ENCODE measurements at places on chromosomes 3 and 15.

GRCh38 chr3:12894629-12895028, 53.3 kb upstream of the RPL32 start:
- no peak for ATAC-seq

GRCh38 chr15:51240066-51240465, 98.3 kb downstream of the CYP19A1 start:
- no peak for ATAC-seq

DNA sequence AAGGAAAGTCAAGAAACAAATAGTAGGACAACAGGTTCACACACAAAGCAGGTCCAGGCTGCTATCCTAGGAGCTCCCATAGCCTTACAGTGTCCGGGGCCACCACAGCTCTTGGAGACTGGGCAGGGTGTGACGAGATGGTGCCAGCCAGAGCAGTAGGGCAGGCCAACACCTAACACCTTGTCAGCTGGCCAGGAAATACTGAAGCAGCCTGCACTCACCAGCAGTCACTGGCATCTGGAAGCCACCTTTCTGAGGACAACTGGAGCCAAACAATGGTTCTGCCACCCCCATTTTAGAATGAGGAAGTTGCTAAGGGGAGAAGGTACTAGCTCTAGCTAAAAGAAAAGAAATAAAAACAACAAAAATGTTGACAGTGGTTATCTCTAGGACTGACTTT, 47.2 kb downstream of the CCDC12 start:
- no peak for ATAC-seq

DNA sequence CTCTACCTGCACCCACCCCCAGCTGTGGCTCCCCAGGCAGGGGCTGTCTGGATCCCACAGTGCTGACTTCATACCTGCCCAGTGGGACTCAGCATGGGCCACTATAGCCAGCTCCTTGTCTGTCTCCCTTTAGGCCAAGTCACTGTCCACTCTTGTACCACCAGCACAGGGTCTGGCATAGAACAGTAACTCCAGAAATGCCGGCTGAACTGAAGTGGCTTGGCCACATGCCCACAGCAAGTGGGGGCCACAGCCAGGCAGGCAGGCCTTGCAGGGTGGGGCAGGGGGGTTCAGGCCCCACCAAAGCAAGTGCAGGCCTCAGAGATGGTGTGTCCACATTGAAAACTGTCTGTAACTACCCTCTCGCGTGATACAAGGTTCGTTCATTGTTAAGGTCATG, 252.6 kb upstream of the LYSMD4 start:
- no peak for ATAC-seq

GRCh38 chr3:110456438-110457138, 615.0 kb upstream of the NECTIN3 start:
- ATAC-seq, result no peak

- peak; percentile 35 for ATAC-seq
Observed at GRCh38 chr15:62857411-62857853, 185.1 kb upstream of the TPM1 start.

DNA sequence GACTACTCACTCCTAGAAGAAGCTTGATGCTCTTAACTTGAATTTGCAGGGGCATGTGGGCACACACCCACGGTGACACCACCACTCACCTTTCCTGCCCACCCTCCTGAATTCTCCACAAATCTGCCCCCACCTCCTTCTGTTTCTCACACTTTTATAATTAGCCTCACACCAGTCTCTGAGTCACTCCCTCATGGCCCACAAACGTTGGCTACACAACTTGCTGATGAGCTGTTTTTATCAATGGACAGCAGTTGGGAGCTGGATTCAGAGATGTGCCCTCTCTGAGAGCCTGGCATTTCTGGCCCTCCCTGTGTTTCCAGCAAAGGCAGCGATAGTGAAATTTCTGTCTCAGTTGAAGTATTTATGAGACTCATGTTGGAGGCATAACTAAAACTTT, 1.3 kb downstream of the COLQ start:
- ATAC-seq, result no peak

DNA sequence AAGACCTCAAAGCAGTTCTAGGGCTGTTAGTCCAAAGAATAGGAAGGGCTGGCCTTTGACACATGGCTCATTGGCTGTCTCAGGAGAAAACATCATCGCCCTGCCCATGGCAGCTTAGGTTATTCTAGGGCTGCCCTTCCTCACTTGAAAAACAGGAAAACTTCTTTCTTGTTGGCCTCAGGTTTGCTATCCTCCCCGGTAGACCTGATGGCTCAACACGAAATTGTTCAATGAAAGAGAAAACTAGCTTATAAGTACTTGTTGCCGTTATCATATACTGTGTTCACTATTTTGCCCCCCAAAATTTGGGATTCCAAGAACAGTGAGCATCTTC, 602 bp upstream of the SLTM start:
- ATAC-seq, result peak; percentile 46

DNA sequence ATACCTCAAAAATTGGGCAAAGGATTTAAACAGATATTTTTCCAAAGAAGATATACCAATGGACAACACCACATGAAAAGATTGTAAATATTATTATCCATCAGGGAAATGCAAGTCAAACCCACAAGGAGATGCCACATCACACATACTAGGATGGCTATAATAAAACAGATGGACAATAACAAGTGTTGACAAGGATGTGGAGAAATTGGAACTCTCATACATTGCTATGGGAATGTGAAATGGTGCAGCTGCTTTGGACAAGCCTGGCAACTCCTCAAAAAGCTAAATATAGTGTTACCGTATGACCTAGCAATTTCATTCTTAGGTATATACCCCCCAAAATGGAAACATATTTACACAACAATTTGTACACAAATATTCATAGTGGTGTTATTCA, 59.3 kb downstream of the PPCDC start:
- no peak for ATAC-seq

DNA sequence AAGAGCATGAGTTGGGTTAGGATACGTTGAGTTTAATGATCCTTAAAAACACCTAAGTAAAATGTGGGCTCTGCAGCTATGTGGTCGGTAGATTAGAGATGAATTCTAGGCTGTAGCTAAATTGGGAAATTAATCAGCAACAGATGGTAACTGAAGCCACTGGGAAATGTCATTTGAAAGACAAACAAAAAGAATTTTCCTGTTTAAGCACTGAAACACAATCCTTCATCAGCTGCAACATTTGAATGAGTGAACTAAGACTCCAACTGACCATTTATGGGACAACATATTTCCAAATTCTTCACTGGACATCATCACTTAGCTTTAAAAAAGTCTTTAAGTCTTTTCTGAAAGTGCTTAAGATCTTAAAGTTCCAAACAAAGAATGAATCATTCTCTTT, 226.9 kb downstream of the ZNF385D start:
- peak; percentile 40 for ATAC-seq

- ATAC-seq, result peak; percentile 94
Observed at GRCh38 chr15:95557226-95558046, 773.1 kb upstream of the NR2F2 start.

- ATAC-seq, result no peak
Observed at GRCh38 chr3:156378871-156379270, 176.0 kb downstream of the SSR3 start.

DNA sequence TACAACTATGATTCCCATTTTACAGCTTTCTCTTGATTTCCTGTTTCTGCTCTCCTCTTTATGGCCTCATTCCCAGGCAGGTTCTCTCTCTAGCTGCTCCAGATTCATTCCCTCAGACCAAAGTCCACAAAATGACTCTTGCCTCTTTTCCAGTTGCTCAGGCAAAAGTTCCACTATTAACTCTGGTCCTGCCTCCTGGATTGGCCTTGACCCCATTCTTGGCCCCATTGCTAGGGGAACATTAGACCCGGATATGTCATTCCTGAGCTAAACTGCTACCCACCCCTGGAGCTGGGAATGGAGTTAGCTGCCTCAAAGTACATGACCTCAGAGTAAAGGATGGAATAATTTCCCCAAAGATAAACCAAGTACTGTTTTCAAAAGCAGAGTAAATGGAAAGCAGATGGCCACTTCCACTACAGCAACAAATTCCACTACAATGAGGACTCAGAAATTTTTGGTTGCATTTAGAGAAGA, 73.0 kb upstream of the GAP43 start:
- ATAC-seq, result peak; percentile 69

DNA sequence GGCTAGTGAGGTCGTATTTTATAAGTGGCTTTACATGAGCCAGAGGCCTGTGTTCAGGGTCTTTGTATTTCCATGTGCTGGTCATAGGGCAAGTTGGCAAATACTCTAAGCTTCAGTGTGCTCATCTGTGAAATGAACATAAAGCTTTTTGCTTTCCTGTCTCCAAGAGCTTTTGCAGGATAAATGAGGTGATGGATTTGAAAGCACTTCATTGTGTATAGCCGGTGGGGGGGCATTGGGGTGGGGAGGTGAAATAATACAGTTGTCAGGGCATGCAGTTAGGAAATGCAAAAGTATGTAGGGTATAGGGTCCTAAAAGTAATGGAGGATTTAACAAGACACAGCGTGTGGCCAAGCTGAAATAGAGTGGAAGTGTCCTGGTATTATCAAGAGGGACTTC, 67.7 kb downstream of the ARNT2 start:
- ATAC-seq, result no peak

DNA sequence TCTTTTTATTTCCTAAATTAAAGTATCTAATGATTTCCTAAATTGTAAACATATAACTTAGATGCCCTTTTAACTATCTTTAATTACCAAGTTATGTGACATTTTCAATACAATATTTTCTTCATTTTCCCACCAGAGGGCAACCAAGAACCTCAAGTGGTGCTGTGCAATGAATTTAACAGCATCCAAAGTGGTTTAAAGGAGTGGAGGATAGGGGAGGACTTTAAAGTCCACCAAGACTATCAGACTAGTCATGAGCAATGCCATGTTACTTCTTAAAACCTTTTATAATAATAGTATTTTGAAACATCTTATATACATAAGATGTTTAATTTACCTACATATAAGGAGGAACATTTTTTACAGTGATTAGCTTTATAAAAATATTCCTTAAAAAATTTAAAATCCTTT, 74.4 kb downstream of the DLG1 start:
- peak; percentile 80 for ATAC-seq

DNA sequence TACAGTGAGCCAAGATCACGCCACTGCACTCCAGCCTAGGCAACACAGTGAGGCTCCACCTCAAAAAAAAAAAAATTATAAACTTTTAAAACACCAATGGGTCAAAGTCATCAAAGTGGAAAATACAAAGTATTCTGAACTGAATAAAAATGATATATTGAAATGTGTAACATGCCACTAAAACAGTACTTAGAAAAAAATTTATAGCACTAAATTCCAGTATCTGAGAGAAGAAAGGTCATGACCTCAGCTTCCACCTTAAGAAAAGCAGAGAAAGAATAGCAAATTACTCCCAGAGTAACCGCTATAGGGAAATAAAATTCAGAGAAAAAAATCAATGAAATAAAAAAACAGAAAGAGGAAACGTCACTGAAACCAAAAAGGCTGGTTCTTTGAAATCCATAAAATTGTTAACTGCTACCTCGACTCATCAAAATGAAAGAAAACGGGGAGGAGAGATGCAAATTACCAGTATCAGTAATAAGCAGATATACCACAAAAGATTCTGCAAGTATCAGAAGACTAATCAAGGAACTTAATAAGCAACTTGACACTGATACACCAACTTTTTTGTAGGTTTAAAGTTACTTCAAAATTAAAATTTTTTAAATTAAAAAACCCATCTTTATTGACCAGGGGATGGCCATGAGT, 20.8 kb downstream of the ATP13A3 start:
- ATAC-seq, result no peak

DNA sequence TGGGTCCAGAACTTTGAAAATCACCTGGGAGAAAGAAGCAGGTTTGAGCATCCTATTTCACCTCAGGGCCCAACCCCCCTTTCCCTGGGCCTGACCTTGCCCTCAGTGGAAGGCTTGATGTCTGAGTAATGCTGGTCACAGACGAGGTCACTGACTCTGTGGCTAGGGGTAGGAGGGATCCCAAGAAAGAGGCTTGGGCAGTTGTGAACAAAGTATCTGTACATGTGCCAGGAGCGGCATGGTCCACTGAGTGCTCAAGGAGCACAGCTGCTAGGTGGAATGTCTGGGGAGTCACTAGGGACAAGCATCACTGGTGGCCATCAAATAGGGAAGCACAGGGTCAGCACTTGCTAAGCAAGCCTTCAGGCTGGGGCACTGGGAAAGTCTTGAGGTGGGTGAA, 7.3 kb downstream of the CCDC71 start:
- peak; percentile 18 for ATAC-seq

- peak; percentile 30 for ATAC-seq
Observed at GRCh38 chr3:141366285-141367037, 1.8 kb upstream of the ZBTB38 start.

- ATAC-seq, result no peak
Observed at GRCh38 chr15:84648539-84648938, 5.5 kb downstream of the WDR73 start.

- no peak for ATAC-seq
Observed at GRCh38 chr3:12991481-12991837, 81.8 kb downstream of the IQSEC1 start.
